ENCODE measurements at places on chromosomes 4 and X.
A peak's percentile ranks its signal among the peaks of the same experiment; 100 is the strongest.

- DNase-seq: no peak
Measured at GRCh38 chrX:12115377-12115776, 22.9 kb upstream of the FRMPD4 start.

GRCh38 chrX:11196476-11196875 is 85.3 kb downstream of the HCCS start:
- DNase-seq: peak; percentile 28

GRCh38 chrX:17298564-17298963 is 76.4 kb upstream of the NHS start:
- DNase-seq: no peak

DNA sequence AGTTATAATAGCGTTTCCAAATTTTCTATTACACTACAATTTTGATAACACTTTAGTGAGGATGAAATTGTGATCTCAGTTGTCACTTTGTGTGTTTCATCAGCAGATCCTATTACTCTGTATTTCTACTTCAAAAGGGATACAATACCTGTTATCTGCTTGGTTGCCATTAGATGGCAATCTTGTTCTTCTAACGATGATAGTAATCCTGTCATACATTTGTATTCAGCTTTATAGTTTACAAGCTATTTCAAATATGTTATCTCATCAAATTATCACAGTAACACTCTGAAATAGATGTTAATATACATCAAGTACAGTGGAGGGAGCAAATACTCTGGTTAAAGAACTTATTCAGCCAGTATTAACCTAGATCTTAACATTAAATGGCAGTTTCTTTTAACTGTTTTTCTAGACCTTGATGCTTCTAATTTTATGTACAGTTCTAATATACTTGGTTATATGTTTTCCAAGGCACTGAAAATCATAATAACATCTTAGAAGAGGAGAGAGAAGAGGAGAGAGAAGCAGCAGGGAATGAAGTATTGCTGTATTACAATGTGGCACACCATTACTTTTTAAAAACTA is 292.0 kb downstream of the CCSER1 start:
- no peak for DNase-seq

DNA sequence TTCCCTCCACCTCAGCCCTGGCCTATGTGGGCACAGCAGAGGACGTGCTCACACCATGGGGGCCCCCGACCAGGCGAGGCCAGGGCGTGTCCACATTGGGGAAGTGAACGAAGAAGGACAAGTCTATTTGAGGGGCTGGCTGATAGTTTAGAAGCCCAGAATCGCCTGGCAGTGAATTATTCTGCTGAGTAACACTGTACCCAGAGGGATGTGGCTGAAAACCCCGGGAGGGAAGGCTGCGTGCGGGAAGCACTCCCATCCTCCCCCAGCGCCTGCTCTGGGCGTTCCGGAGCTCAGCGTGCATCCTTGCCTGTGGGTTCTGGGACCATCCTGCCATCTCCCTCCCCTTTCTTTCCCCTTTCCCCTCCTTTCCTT is 66.6 kb downstream of the TRMT44 start:
- DNase-seq: no peak
